ENCODE measurements at places on chromosomes 7 and 10.

DNA sequence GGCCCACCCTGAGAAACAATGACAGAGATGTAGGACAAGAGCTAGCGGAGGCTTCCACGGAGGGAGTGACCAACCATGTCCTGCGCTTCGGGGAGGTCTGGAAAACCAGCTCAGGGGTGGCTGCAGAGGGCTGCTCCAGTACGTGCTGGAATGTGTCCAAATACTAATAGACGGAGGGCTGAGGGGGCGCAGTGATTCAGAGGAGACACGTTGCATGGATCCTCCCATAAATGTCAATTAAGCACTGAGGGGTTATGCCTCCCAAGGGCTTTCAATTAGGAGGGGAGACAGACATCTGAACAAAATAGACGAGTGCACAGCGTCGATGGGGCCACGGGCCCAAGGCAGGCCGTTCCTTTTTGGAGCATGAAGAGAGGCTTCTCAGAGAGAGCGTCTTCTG lies 51.0 kb upstream of the NPS start:
- no peak for DNase-seq

- DNase-seq, result peak; percentile 13
Observed at GRCh38 chr7:115191526-115191925, 269.6 kb downstream of the MDFIC start.

- DNase-seq, result no peak
Observed at GRCh38 chr7:106425017-106425719, 140.4 kb upstream of the NAMPT start.

GRCh38 chr7:43849047-43849446 lies 20.3 kb downstream of the MRPS24 start:
- no peak for DNase-seq

DNA sequence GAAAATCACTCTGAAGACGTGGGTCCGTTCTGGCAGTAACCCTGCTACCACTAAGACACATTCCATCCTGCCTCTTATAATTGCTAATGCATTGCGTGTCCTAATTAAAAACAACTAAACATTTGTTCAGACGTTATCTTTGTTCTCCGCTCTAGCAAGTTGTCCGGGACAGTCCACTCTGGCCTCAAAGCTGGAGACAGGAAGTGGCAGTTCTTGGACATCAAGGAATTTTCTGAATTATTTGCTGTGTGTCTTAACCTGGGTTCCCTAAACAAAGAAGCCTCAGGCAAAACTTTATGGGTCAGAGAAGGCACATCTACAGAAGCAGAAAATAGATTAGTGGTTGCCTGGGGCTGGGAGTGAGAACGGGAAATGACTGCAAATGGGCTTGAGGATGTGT lies 199.1 kb downstream of the CALN1 start:
- DNase-seq, result no peak

DNA sequence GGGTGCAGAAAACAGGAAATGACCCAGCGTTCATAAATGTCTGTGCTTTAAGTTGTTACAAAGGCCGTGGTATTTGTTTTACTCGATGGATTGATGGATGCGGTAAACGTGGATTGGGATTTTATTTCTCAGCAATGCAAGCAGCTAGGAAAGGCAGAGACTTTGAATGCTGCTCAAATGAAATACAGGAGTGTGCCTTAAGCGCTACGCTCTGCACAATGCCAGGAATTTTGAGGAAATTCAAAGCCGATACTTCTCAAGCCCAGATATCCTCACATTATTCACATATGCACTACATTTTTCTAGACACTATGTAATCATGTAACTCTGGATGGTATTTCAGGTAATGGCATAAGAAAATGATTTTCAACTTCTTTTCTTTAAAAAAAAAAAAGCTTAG lies 514.3 kb upstream of the ADARB2 start:
- no peak for DNase-seq

- no peak for DNase-seq
Observed at GRCh38 chr7:617614-618538, 98.2 kb upstream of the PDGFA start.

DNA sequence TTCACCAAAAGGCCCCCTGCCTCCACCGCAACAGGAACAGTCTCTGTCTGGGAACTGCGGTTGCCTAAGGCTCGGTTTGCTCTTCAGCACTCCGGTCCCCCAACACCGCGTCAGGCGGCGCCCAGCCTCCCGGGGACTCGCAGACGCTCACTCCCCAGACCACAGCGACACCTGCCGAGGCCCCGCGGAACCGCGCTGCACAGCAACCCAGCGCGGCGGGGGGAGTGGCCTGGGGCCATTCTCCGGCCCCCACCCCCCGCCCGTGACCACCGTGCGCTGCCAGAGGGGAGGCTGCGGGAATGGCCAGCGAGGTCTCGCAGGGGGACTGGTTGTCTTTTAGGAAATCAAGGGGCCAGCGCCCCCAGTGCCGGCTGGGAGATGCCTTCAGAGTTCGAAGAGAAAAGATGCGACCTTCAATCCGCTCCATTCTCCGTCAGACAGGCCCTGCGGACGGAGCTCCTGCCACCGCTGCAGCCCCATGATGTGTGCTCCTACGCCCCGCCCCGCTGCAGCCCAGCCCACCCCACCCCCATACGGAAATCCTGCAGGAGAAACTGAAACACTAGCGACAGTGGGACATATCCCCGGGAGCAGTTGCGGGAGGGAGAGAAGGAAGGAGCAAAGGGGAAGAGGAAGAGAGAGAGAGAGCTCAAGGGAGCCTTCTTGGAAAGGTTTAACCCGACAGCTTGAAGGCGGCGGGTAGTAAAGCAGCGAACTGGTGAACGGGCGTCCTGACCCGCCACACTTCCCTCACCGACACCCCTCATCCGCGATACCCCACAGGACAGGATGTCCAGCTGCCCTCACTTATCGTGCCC lies 137.4 kb upstream of the CDCA7L start:
- peak; percentile 86 for DNase-seq

DNA sequence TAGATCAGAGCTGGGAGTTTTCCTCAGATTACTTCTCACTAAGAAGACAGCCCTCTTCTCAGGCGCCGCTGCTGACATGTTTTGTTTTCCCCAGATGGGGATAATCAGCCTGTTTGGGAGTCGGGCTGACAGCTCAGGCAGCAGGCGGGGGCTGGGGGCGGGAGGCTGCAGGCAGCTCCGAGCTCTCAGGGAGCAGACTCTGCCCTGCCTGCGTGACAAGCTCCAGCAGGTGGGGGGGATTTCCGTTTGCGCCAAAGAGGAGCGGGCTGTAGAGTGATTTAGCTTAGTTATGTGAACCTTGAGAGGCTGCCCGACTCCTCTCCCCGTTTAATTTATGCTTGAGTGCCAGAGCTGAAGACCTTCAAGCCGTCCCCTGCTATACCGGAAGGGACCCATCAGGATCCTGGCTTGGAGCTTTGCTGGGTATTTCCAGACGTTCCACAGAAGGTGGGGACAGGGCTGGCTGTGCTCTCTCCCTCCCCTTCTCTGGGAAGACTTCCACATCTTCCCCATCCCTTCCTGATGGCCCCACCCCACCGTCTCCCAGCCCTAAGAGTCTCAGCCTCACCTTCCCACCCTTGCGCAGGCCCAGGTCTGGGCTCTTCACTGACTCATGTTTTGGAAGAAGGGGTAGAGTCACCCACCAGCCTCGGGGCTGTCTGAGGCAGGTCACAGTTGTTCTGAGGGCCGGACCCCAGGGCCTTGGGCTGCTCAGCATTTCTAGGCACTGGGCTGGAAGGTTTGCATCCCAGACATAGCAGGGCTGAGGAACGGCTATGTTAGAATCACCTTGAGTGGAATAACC lies 24.7 kb upstream of the ADCYAP1R1 start:
- DNase-seq, result no peak

GRCh38 chr7:131781-132482 lies 60.4 kb upstream of the FAM20C start:
- DNase-seq, result peak; percentile 20

DNA sequence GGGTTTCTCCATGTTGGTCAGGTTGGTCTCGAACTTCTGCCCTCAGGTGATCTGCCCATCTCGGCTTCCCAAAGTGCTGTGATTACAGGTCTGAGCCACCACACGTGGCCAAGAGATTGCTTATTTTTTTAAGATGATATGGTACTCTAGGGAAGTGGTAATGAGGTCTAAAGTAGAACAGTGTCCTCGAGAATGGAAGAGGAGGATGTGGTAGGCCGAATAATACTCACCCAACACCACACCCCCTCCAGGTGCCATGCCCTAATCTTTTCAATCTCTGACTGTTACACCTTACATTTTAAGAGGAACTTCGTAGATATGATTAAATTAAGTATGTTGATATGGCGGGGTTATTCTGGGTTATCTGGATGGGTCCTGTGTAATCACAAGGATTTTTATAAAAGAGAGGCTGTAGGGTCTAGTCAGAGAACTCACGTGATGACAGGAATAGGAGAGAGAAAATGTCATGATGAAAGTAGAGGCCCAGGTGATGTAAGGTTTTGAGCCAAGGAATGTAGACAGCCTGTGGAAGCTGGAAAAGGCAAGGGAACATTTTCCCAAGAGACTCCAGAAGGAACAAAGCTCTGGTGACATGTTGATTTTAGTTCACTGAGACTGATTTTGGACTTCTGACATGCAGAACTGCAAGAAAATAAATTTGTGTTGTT lies 29.5 kb downstream of the CDK13 start:
- no peak for DNase-seq

DNA sequence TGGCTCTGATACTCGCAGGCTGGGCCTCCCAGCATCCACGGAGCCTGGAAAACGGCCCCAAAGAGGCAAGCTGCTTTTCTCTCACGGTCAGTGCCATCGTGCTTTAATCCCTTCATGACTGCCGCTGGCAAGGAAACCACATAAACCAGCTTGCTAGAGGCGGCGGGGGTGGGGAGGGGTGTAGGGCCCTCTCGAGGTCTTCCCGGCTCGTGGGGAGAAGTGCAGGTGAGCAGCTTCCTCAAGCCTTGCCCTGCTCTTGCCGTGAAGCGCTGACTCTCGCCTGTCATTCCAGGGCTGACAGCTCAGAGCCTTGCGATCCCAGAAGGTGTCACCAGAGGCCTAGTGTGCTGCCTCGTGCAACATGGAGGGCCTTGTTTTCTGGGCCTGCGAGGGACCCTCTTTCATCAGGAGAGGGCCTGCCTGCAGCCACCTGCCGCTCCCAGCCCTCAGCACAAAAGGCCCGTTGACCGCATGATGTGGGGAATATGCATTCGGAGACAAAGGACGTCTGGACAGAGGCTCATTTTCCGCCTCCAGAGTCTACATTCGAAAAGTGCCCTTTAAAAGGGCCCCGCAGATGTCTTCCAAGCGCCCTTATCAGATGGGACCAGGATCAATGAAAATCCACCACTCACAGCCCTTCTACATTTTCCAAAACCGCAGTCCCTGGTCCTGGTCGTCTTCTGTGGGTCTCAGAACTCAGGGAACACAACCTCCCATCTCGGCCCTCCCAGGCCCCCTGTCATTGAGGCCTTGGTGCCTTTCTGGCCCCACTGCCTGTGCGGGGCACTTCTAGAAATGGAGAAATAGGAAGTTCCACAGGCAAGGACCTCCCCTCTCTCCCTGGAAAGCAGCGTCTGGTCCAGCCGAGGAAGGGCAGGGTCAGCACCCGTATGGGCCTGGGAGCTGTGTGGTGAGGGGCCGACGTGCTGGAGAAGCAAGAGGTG lies 58.7 kb downstream of the ZRANB1 start:
- no peak for DNase-seq

DNA sequence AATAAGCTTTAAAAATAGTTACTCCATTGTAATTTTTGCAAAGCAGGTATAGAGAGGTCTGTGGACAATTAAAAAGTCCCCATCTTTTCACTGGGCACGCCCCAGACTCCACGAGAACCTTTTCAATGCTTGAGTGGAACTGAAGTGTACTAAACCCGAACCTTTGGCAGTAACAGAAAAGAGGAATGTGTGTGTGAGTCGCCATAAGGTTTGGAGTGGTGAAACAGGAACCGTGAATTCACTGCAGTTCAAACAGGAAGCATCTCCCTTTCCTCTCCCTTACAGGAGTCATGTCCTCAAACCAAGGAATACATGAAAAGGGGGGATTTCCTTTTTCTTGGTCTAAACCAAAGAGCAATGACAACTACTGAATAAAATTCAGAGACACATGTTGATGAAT lies 23.2 kb downstream of the NDUFB2 start:
- peak; percentile 55 for DNase-seq

DNA sequence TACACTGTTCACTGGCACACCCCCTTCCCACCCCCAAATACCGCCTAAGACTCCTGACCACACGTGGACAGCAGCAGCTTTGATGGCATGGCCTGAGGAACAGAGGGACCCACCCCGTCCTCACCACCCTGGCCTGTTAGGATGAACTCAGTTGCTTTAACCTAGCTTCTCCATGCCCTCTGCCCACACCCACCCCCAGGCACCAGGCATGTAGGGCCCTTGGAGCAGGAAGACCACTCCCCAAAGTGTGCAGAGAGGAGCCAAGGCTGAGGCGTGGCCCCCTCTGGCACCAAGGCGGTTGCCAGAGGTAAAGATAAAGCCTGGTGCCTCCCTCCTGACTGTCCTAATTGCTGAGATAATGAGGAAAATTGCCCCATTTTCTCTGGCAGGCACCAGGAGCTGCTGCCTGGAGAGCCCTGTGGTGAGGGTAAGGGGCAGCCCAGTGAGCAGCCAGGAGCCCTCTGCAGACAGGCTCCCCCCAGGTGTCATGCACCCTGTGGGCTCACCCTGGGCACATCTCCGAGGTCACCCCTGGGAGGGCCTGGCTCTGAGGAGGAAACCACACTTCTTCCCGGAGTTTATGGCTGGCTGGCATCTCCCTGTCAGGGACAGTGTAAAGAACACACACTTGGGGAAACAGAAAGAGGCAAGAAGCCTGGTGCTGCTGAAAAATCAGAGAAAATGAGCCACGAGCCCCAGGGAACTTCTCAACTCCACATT lies 47.7 kb downstream of the LRRC20 start:
- DNase-seq, result no peak

GRCh38 chr10:132610071-132610701 lies 72.6 kb downstream of the INPP5A start:
- DNase-seq, result no peak

DNA sequence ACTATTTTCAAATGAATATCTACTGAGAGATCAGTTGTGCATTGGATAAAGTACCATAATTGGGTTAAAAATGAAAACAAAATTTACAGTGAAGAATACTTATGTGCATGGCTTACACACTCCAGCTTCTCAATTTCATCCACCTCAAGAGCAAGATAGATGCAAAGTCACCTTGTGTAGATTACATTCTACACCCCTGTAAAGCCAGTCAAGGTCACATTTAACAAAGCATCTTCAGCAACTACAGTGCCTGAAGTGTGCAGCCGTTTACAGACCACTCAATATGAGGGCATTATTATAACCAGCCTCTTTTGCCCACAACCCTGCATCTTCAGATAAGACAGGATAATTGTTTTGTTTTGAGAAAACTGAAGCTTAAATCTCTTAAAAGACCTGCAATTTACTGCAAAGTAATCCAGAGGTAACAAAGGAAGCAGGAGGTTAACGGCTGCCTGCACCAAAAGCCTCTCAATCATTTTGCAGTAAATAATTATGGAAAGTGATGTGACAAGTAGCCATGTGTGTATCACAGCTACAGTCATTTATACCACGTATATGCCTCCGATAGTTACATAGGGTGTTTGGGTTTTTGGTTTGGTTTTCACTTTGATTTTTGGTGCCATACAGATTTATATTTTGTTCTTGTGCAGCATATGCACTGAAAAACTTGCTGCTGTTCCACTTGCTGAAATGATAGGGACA lies 4.9 kb downstream of the PURB start:
- no peak for DNase-seq

GRCh38 chr10:3046210-3046779 lies 21.1 kb upstream of the PFKP start:
- no peak for DNase-seq

- DNase-seq, result no peak
Observed at GRCh38 chr7:94039368-94040035, 35.3 kb upstream of the BET1 start.

- DNase-seq, result no peak
Observed at GRCh38 chr10:52853704-52854103, 81.1 kb upstream of the MBL2 start.
